Right renal cortex interstitium (tissue), 3 donors: ENCODE measurements at places on chromosomes 11 and 22. TPM values are rescaled to one million over a fixed set of nuclear protein-coding genes. Genes with fewer than 3 reads are reported as not detected.

The CHADL gene
- 2.9 TPM for polyA plus RNA-seq

The FIBIN gene
- 28.5 TPM for polyA plus RNA-seq

The SCN2B gene
- polyA plus RNA-seq: 5.1 TPM

The ACRV1 gene
- 0.62 TPM for polyA plus RNA-seq

The SLC2A11 gene
- 22.5 TPM for polyA plus RNA-seq

The RASGRP2 gene
- polyA plus RNA-seq: 3.8 TPM

The TMEM132A gene
- polyA plus RNA-seq: 46.9 TPM

The CARD10 gene
- polyA plus RNA-seq: 18.0 TPM

The ELP4 gene
- 28.0 TPM for polyA plus RNA-seq

The KCNK7 gene
- not detected for polyA plus RNA-seq

The INTS4 gene
- polyA plus RNA-seq: 42.7 TPM
